Left lung (tissue), 14 donors: ENCODE measurements at places on chromosomes 11 and 22. TPM values are rescaled to one million over a fixed set of nuclear protein-coding genes. Genes with fewer than 3 reads are reported as not detected.

- H3K36me3 ChIP-seq, result no peaks in the 10 kb centered on the region
- peaks cover 14% of the 10 kb centered on the region for H3K4me1 ChIP-seq
- H3K4me3 ChIP-seq, result no peak overlapping the region
- peak overlapping the region; percentile 41 for H3K27ac ChIP-seq
- DNase-seq, result peak; percentile 6
Observed at GRCh38 chr22:29203488-29204454, 1.9 kb upstream of the EMID1 start.

GRCh38 chr11:25602149-25602548 is 729.8 kb upstream of the ANO3 start:
- H3K4me3 ChIP-seq, result no peak overlapping the region
- no peak overlapping the region for H3K27ac ChIP-seq
- H3K4me1 ChIP-seq, result no peaks in the 10 kb centered on the region

- H3K27me3 ChIP-seq, result peaks cover 15% of the 10 kb centered on the region
- no peaks in the 10 kb centered on the region for H3K36me3 ChIP-seq
- peak; percentile 57 for DNase-seq
Observed at GRCh38 chr22:22930571-22931556, 43.2 kb downstream of the IGLL5 start.

DNA sequence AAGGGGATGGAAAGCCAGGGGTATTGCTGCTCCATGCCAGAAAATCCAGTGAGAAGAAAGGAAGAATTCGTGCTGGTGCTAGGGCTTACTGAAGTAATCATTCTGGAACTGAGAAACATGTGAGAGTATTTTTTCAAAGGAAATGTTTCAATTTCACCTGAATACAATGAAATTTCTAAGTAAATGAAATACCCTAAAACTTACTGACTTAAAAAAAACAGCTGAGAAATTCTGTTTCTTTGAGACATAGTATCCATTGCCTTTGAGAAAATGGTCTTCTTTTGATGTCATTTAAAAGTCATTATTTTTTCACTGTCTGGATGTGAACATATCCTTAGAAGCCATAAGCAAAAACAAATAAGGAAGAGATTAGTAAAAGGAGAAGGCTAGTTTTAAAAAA is at the start of gene OR51V1:
Gene OR51V1, minus strand, starts transcription at position 101 of the 400 bp plus-strand sequence. Its CDS starts 0 bp downstream, at position 101.
- DNase-seq, result no peak
- H3K36me3 ChIP-seq, result no peaks in the 10 kb centered on the region
- H3K4me3 ChIP-seq, result no peak within 1 kb of the TSS
- no peak within 1 kb of the TSS for H3K27ac ChIP-seq
- H3K4me1 ChIP-seq, result no peaks in the 10 kb centered on the region

- no peak for DNase-seq
- no peak overlapping the region for H3K4me3 ChIP-seq
- H3K27ac ChIP-seq, result no peak overlapping the region
- no peaks in the 10 kb centered on the region for H3K36me3 ChIP-seq
- no peaks in the 10 kb centered on the region for H3K4me1 ChIP-seq
Observed at GRCh38 chr22:37862570-37863325, 13.5 kb downstream of the EIF3L start.

DNA sequence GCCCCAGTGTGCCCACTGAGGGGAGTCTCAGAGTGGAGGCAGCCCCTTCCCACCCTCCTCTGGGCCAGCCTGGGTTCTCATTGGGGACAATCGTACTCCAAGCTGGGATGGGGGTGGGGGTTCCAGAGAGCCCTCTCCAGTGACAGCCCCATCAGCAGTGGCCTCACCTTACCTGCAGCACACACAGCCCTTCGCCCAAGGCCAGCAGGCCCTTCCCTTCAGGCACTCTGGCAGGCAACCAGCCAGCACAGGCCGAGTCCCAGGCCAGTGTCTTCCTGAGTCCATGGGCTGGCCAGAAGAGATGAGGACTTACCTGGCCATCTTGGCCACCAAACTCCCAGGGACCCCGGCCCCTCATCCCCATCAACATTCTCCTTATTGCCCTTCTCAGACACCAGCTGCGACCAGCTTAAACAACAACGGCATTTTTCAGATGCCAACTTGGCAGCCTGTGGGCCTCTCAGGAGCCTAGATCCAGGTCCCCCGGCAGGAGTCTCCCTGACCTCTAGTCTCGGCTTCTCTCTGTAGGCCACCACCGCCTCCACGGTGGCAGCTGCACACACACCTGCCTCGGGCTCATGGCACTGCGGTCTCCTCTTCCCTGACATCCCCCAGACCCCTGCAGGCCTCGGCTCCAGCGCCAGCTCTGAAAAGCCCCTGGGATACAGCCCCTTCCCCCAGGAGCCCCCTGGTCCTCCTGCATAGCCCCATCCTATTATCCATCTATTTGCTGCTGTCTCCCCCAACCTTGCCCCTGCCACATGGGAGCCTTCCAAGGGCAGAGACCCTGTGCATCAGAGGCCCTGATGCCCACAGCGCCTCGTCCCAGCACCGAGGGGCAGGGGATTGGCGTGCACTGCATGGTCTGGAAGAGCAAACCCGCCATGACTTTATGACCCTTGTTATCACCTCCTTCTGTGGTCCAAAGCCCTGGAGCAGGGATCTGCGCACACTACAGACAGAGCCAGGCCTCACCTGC is 111.2 kb upstream of the FGF3 start:
- no peak overlapping the region for H3K27ac ChIP-seq
- peaks cover 5% of the 10 kb centered on the region for H3K4me1 ChIP-seq
- no peak overlapping the region for H3K4me3 ChIP-seq
- peak; percentile 19 for DNase-seq

- peaks cover 70% of the 10 kb centered on the region for H3K27me3 ChIP-seq
- H3K4me1 ChIP-seq, result peaks cover 3% of the 10 kb centered on the region
- H3K27ac ChIP-seq, result no peak overlapping the region
- no peak overlapping the region for H3K4me3 ChIP-seq
- DNase-seq, result no peak
Observed at GRCh38 chr11:2156416-2157182, 4.4 kb downstream of the INS start.

DNA sequence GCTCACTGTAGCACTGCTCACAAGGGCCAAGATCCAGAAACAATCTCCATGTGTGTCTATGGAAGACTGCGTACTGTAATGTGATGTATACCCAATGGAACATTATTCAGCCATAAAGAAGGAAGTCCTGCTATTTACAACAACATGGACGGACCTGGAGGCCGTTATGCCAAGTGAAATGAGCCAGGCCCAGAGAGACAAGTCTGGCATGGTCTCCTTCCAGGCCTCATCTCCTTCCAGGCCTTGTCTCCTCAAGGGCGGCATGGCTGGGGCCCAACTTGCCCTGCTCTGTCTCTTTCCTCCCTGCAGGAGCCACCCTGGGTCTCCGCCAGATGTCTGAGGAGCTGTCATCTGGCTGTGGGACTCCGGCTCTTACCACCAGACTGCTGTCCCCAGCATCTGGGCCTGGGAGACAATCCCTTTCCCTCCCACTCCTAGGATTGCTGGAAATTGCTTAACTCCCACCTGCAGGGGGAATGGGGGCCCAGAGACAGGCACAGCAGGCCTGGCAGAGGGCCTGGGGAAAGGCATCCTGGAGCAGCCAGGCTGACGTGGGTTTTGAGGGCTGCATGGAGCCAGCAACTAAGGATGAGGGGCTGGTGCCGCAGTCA is 1326.6 kb downstream of the TBC1D22A start:
- peaks cover 12% of the 10 kb centered on the region for H3K27me3 ChIP-seq
- no peak for DNase-seq
- no peaks in the 10 kb centered on the region for H3K4me1 ChIP-seq
- no peaks in the 10 kb centered on the region for H3K36me3 ChIP-seq
- no peak overlapping the region for H3K27ac ChIP-seq

DNA sequence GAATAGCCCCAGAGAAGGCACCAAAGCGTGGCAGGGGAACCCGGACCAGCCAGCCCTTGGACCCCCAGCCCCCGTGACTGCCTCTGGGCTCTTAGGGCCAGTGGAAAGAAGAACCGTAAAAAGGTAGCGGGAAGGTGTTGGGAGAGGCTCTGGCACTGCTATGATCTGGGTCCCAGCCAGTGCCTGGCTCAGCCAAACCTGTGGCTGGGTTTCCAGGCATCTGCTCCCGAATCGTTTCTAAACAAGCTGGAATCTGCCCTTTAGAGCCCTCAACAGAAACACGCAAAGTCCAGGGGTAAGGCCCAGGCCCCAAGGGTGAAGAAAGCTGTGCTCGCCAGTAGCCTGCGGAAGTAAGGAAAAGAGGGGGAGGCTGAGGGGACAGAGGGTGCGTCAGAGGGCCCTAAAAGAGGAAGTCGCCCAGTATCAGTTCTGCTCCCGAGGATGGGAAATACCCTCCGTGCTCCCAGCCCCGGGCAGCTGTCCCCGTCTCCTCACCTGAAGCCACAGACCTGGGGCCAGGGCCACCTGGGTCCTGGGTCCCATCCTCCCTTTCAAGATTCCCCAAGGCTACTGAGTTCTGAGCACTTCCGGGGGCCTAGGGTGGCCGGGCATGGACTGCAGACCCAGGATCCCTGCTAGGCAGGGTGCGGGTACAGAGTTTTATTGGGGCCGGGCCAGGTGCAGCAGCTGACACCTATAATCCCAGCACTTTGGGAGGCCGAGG is 24.7 kb downstream of the IL10RA start:
- H3K27ac ChIP-seq, result peak overlapping the region; percentile 85
- no peaks in the 10 kb centered on the region for H3K4me1 ChIP-seq
- H3K36me3 ChIP-seq, result no peaks in the 10 kb centered on the region

DNA sequence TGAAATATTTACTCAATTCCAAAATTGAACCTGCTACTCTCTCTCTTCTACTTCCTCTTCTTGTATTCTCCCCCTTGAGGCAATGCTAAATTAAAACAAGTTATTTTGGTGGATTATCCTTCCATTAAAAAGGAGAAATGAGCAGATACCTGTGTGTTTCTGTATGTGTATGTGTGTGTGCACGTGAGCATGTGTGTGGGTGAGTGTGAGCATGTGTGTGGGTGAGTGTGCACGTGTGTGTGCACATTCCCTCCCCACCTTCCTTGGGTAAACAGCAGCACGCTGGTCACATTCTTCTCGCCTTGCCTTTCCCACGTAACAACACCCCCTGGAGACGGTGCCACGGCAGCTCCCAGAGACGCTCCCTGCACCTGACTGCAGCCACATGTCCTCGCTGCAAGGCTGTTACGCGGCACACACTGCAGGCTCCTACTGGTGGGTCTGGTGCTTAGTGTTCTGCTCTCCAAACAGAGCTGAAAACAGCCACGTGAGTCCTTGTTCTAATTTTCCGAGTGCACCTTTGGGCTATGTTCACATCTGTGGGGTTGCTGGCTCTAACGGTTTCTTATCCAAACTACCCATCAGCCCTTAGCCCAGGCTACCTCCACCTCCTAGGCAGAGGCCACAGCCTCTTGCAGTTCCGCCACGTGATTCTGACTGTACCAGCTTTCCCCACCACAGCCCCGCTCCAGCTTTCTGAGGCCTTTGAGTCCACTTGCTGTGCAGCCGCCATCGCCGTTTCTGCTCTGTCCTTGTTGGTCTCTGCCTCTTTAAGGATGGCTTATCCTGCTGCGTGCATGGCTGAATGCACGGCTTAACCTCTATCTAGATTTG is 123.4 kb downstream of the CTTN start:
- H3K4me3 ChIP-seq, result no peak overlapping the region
- no peak overlapping the region for H3K27ac ChIP-seq
- peak; percentile 19 for DNase-seq
- no peaks in the 10 kb centered on the region for H3K27me3 ChIP-seq
- no peaks in the 10 kb centered on the region for H3K4me1 ChIP-seq

GRCh38 chr11:96227244-96227643 is 115.8 kb downstream of the MAML2 start:
- no peak overlapping the region for H3K27ac ChIP-seq
- H3K36me3 ChIP-seq, result no peaks in the 10 kb centered on the region
- H3K4me3 ChIP-seq, result no peak overlapping the region
- DNase-seq, result no peak
- H3K27me3 ChIP-seq, result no peaks in the 10 kb centered on the region

GRCh38 chr11:61842528-61842820 is 14.4 kb downstream of the FADS2 start:
- peaks cover 79% of the 10 kb centered on the region for H3K36me3 ChIP-seq
- no peak for DNase-seq
- H3K27me3 ChIP-seq, result no peaks in the 10 kb centered on the region
- H3K4me1 ChIP-seq, result no peaks in the 10 kb centered on the region
- no peak overlapping the region for H3K4me3 ChIP-seq

DNA sequence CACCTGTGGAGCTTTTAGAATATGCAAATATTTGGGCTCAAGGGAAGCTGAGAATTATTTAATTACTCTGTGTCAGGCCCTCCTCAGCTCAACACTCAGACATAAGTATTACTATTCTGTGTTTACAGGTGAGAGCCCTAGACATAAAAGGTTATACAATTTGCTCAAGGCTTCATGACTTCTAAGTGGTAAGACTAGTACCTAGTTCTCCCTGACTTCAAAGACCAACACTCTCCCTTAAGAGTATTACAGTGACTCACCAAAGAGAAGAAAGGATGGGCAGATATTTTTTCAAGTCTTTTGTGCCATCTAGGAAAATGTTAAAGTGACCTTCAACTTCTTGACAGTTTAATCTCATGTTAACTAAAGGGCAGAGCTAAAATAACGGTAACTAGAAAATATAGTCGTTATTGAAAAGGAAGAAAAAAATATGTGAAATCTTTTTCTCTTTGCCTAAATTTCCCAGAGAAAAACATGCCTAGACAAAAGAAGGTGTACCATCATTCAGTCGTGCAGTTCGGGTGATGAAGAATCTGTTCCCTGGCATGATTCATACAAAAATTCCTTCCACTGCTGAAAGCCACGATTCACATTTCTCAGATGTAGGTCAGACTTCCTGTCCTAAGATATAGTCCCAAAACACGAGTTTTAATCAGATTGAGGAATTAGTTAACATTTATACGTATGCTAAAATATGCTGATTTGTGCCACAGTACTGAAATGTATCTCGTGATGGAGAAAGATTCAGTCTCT is 849.1 kb upstream of the API5 start:
- H3K27me3 ChIP-seq, result peaks cover 3% of the 10 kb centered on the region
- no peak overlapping the region for H3K27ac ChIP-seq
- H3K36me3 ChIP-seq, result no peaks in the 10 kb centered on the region
- DNase-seq, result no peak
- H3K4me3 ChIP-seq, result no peak overlapping the region

GRCh38 chr11:13939961-13940906 is 22.3 kb upstream of the SPON1 start:
- H3K27ac ChIP-seq, result no peak overlapping the region
- DNase-seq, result no peak

GRCh38 chr22:29726512-29727130 is 6.8 kb downstream of the CABP7 start:
- H3K36me3 ChIP-seq, result peaks cover 24% of the 10 kb centered on the region
- DNase-seq, result no peak
- H3K27me3 ChIP-seq, result peaks cover under 1% of the 10 kb centered on the region
- H3K4me3 ChIP-seq, result no peak overlapping the region

- no peaks in the 10 kb centered on the region for H3K36me3 ChIP-seq
- no peaks in the 10 kb centered on the region for H3K27me3 ChIP-seq
- no peak for DNase-seq
- peaks cover 5% of the 10 kb centered on the region for H3K4me1 ChIP-seq
- no peak overlapping the region for H3K27ac ChIP-seq
Observed at GRCh38 chr11:64364911-64365310, 5.9 kb downstream of the RPS6KA4 start.

- H3K27me3 ChIP-seq, result no peaks in the 10 kb centered on the region
- DNase-seq, result no peak
- H3K36me3 ChIP-seq, result no peaks in the 10 kb centered on the region
- H3K4me3 ChIP-seq, result no peak overlapping the region
- H3K27ac ChIP-seq, result no peak overlapping the region
Observed at GRCh38 chr11:62988276-62988675, 3.5 kb upstream of the SLC22A6 start.

The TRIM6 gene
- 6.2 TPM for total RNA-seq

The OR5P2 gene
- total RNA-seq, result 0.52 TPM

The LRRC75B gene
- 6.8 TPM for total RNA-seq

The MS4A12 gene
- not detected for total RNA-seq

The P2RY6 gene
- 2.2 TPM for total RNA-seq

The USP28 gene
- 21.7 TPM for total RNA-seq

The USH1C gene
- 0.63 TPM for total RNA-seq

The RAB38 gene
- 12.3 TPM for total RNA-seq
